ENCODE measurements at places on chromosomes 11 and 22. TPM values are rescaled to one million over a fixed set of nuclear protein-coding genes. Genes with fewer than 3 reads are reported as not detected.

The GAB4 gene
- total RNA-seq = not detected

The CLMP gene
- 22.9 TPM for total RNA-seq

The ADM gene
- total RNA-seq = 43.6 TPM

The OPCML gene
- 0.74 TPM for total RNA-seq

GRCh38 chr11:125262830-125263218 lies 98.3 kb downstream of the PKNOX2 start:
- no peaks in the 10 kb centered on the region for H3K27me3 ChIP-seq
- no peak overlapping the region for H3K4me3 ChIP-seq
- H3K4me1 ChIP-seq = peaks cover 63% of the 10 kb centered on the region
- no peak for DNase-seq
- H3K36me3 ChIP-seq = no peaks in the 10 kb centered on the region

- no peaks in the 10 kb centered on the region for H3K4me1 ChIP-seq
- H3K4me3 ChIP-seq = no peak overlapping the region
- H3K27ac ChIP-seq = no peak overlapping the region
- no peaks in the 10 kb centered on the region for H3K36me3 ChIP-seq
- no peaks in the 10 kb centered on the region for H3K27me3 ChIP-seq
These were observed 178.5 kb downstream of the ARHGAP42 start for GRCh38 chr11:100865443-100866065.

DNA sequence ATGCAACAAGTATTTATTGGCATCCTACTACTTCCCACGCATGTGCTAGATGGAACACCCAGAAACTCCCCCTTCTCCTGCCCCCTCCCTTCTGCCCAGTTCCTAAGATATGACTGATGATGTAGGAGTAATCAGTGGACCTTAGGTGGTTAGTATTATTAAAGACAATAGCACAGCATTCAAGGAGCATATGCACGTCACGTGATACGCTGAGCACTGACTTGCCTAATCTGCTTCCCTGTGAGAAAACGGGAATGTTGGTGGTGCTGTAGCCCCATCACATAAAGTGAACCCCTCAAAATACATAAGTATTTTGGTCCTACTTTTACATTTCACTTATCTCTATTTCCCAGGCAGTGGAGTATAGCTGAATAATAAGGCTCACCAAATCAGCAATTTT lies 12.4 kb downstream of the DRD2 start:
- H3K27ac ChIP-seq = no peak overlapping the region
- DNase-seq = no peak
- no peaks in the 10 kb centered on the region for H3K27me3 ChIP-seq
- no peaks in the 10 kb centered on the region for H3K36me3 ChIP-seq

GRCh38 chr11:107439586-107440167 lies 17.9 kb downstream of the CWF19L2 start:
- no peaks in the 10 kb centered on the region for H3K4me1 ChIP-seq
- peaks cover 12% of the 10 kb centered on the region for H3K36me3 ChIP-seq
- no peak overlapping the region for H3K4me3 ChIP-seq
- no peaks in the 10 kb centered on the region for H3K27me3 ChIP-seq

- H3K36me3 ChIP-seq = no peaks in the 10 kb centered on the region
- H3K27ac ChIP-seq = no peak overlapping the region
- H3K4me1 ChIP-seq = no peaks in the 10 kb centered on the region
- no peaks in the 10 kb centered on the region for H3K27me3 ChIP-seq
- DNase-seq = no peak
- H3K4me3 ChIP-seq = no peak overlapping the region
These were observed 24.0 kb downstream of the TBX1 start for GRCh38 chr22:19784384-19785175.

GRCh38 chr22:41478473-41478872 lies 9.6 kb downstream of the ACO2 start:
- no peak overlapping the region for H3K4me3 ChIP-seq
- H3K27me3 ChIP-seq = no peaks in the 10 kb centered on the region
- H3K36me3 ChIP-seq = no peaks in the 10 kb centered on the region
- no peaks in the 10 kb centered on the region for H3K4me1 ChIP-seq
- DNase-seq = no peak
- H3K27ac ChIP-seq = peak overlapping the region; percentile 86

- H3K27me3 ChIP-seq = no peaks in the 10 kb centered on the region
- DNase-seq = no peak
- H3K27ac ChIP-seq = no peak within 1 kb of the TSS
- H3K4me1 ChIP-seq = no peaks in the 10 kb centered on the region
These were observed at the start of gene SAA4 for GRCh38 chr11:18236664-18237356. Gene SAA4, minus strand, starts transcription at chr11:18236802. Its CDS starts 876 bp downstream, at chr11:18235926.

DNA sequence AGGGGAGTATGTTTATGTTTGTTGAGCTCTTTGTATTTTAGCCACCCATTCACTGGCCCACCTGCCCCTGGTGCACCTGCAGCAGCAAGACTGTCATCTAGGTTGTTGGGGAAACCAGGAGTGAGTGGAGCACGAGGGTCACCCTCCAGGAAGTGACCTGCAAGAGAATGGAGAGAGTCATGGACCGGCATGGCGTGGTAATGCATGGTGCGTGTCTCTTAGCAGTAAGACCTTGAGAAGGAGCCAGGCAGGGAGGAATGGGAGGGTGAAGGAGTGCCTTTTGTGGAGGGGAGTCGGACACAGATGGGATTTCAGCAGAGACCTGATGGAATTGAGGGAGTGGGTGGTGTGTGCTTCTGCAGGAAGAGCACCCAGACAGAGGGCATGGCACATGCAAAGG lies 37.9 kb downstream of the KCNQ1 start:
- peaks cover 4% of the 10 kb centered on the region for H3K27me3 ChIP-seq
- H3K27ac ChIP-seq = no peak overlapping the region
- no peak overlapping the region for H3K4me3 ChIP-seq
- H3K4me1 ChIP-seq = no peaks in the 10 kb centered on the region
- no peaks in the 10 kb centered on the region for H3K36me3 ChIP-seq

DNA sequence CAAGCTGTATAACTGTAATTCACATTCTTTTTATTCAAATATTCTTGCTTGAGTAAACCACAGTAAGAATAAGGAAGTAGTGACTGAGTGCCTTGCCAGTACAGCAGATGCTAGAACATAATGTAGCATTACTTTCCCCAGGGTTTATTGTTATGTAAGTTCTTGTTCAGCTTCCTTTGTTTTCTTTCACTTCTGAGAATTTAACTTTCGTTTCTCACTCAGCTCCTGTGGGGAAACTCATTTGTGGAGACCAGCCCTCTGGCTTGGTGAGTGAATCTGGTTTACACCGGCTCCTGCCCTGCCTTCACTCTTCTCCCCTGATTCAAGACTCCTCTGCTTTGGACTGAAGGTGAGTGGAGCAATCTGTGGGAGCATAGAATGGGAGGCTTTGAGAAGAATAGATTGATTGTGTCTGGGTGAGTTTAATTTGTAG lies at the start of gene TRIM22:
TRIM22 (plus strand) TSS at position 240 of the 433 bp plus-strand sequence. CDS start 6,443 bp downstream, outside the sequence.
- H3K36me3 ChIP-seq = no peaks in the 10 kb centered on the region
- DNase-seq = peak; percentile 70
- no peaks in the 10 kb centered on the region for H3K27me3 ChIP-seq
- peak within 1 kb of the TSS; percentile 89 for H3K27ac ChIP-seq
- H3K4me1 ChIP-seq = peaks cover 4% of the 10 kb centered on the region
- H3K4me3 ChIP-seq = peak within 1 kb of the TSS; percentile 38

DNA sequence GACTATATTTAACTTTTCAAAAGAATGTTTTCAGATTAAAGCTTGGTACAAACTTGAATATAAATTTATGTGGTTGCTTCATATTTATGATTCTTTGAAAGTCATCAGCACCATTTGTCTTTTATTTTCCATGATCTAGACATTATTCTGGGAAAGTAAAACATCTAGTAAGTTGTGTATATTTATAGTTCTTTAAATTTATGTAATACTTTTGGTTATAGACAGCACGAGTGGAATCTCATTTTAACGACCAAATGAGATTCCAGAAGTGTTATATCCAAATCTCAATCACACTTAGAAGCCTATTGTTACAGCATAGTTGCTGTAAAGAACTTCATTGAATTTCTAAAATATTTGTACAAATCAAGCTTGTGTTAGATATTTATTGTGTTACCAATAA lies 212.3 kb downstream of the DDX10 start:
- no peak overlapping the region for H3K27ac ChIP-seq
- no peaks in the 10 kb centered on the region for H3K4me1 ChIP-seq
- DNase-seq = no peak
- H3K27me3 ChIP-seq = no peaks in the 10 kb centered on the region

All from lung (tissue), 17 donors.